ENCODE measurements at places on chromosomes 11 and 22.

GRCh38 chr22:46588279-46589140, 31.7 kb upstream of the GRAMD4 start:
- no peak for DNase-seq

- no peak for DNase-seq
Measured at GRCh38 chr11:106249617-106250239, 172.3 kb downstream of the AASDHPPT start.

DNA sequence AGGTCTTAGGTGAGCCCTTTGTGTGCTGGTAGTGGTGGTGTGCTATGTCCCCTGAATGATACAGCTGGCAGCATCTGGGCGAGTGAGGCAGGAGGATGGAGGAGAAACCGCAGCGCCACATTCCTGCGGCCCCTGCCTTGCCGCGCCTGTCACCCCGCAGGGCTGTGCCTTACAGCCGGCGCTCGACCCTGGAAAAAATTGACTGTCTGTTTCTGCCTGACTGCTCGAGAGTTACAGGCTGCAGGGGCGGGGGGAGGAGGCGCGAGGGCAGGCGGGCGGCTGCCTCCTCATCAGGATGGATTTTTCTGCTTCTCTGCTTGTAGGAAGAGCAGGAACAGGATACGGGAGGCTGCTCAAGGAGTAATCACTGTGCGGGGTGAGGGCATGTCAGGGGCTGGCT, 443.4 kb downstream of the MIAT start:
- peak; percentile 36 for DNase-seq

GRCh38 chr11:7994581-7995278, 7.6 kb downstream of the EIF3F start:
- DNase-seq: no peak

- no peak for DNase-seq
Measured at GRCh38 chr11:8025123-8025522, 38.0 kb downstream of the EIF3F start.

GRCh38 chr11:702462-703461, 3.3 kb upstream of the EPS8L2 start:
- DNase-seq: no peak

- no peak for DNase-seq
Measured at GRCh38 chr22:47202819-47203553, 440.5 kb downstream of the TBC1D22A start.

GRCh38 chr11:117819096-117820040, 5.2 kb downstream of the FXYD2 start:
- DNase-seq: peak; percentile 66

DNA sequence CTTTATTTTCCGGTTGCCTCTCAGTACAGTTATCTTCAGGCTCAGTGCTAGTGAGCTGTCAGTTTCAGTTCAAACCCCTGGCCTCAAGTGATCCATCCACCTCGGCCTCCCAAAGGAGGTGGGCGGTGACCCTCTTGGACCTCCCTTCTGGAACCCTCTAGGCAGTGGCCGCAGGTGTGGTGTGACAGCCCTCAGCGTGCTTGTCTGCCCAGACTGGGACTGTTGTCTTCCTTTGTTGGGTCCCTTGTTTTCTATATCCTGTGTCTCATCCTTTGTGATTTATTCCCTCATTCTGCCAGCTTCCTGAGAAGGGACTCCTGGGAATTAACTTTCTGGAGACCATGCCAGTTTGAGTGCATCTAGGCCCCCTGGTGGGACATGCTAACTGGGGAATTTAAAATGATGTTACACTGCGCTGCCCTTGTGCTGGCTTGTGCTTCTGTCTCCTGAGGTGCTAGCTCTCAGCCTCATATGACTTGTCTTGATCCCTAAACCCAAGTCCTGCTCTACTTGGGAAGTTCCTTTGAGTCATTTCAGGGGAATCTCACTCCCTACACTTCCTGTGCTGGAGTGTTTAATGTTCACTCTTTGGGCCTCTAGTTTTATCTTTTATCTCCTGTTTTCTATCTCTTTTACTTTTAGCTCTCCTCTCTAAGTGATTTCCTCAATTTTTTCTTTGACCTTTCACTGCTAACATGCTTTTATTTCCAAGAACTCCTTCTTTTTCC, 19.4 kb downstream of the MED15 start:
- no peak for DNase-seq

GRCh38 chr11:82791779-82792178, 58.1 kb upstream of the FAM181B start:
- DNase-seq: no peak

DNA sequence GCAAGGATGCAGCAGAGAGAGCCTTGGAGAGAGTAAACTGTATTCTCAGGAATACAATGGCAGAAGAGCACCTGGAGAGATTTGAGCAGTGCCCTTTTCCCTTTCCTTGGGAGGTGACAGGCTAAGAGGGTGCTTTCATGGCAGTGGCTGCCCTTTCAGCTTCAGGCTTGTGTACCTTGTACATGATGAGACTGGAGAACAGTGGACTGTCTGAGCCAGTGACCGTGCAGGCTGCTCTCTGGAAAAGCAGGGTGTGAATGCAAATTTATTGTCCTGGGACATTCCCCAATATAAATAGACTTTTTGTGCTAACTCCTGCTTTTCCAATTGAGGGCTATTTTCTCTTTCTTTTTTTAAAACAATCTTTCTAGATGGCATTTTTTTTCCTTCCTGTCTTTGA, 99.3 kb downstream of the TRIM44 start:
- no peak for DNase-seq

GRCh38 chr11:75779960-75780359, 11.4 kb downstream of the DGAT2 start:
- DNase-seq: no peak

GRCh38 chr11:65329478-65329877, 4.2 kb upstream of the DPF2 start:
- DNase-seq: no peak

DNA sequence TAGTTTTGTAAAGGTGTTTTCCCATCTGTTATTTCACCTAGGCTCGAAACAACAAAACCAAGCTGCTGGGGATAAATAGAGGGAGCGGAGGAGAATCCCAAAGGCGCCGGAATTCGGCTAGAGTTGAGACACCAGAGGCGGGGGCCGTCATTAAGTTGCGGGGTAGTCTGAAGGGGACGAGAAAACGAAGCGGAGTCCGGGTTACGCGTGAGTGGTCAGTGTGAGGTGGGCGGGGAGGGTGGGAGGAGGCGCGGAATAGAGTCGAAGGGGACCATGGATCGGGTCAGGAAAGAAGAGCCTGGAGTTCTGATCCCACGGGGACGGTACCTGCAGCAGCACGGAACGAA, 361 bp downstream of the SRPRA start:
- no peak for DNase-seq

DNA sequence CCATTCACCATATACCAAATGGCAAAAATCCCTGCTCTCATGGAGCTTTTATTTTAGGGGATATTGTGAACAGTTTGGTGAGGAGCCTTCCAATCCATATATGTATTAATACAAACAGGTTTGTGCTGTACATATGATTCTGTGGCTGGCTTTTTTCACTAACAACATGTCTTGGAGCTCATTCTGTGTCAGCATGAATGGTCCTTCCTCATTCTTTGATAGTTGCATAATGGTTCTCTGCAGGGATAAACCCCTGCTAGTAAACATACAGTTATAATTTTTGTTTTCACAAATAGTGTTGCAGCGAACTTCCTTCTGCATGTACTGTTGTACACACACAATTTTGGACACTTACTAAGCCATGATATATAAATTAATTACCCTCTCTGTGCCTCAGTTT, 8.3 kb downstream of the PRR5L start:
- DNase-seq: no peak

DNA sequence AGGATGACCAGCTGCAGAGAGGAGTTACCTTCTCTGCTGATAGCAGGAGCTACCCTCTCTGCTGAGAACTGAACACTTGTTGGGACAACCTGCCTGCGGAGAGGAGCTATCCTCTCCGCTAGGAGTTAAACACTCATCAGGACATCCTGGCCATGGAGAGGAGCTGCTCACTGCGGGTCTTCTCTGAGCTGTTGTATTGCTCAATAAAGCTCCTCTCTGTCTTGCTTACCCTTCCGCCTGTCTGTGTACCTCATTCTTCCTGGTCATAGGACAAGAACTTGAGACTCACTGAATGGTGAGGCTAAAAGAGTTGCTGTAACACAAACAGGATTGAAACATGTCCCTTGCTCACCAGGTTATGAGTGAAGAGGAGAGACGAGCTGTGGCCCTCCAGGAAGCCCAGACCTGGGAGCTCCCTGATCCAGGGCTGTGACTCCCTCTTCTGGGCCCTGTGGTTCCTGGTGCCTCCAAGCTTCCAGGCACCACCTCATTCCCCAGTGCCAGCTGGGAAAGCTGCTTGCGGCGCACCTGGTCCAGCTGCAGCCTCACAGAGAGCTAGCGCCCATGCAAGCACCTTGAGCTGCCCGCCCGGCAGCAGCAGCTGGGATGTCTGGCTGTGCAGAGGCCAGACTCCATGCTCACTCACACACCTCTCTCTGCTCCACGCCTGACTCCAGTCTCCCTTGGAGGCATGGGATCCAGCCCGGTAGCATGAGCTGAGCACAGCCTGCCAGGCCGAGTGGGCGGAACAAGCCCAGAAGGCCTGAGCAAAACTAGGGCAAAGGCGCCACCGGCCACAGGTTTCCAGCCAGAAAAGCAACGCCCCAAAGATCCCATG, 50.5 kb downstream of the RAB30 start:
- peak; percentile 45 for DNase-seq

- DNase-seq: no peak
Measured at GRCh38 chr11:64553554-64554201, 37.3 kb upstream of the SLC22A12 start.

- DNase-seq: no peak
Measured at GRCh38 chr11:65133724-65134123, 595 bp downstream of the SYVN1 start.

DNA sequence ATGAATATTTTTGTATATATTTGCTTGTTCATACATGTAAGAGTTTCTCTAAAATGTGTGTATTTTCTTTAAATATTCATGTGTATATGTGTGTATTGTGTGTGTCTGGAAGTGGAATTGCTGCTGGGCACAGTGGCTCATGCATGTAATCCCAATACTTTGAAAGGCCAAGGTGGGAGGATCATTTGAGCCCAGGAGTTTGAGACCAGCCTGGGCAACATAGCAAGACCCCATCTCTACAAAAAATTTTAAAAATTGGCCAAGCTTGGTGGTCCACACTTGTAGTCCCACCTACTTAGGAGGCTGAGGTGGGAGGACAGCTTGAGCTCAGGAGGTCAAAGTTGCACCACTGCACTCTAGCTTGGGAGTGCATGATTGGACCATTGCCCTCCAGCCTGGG, 4.7 kb upstream of the LGR4 start:
- no peak for DNase-seq

DNA sequence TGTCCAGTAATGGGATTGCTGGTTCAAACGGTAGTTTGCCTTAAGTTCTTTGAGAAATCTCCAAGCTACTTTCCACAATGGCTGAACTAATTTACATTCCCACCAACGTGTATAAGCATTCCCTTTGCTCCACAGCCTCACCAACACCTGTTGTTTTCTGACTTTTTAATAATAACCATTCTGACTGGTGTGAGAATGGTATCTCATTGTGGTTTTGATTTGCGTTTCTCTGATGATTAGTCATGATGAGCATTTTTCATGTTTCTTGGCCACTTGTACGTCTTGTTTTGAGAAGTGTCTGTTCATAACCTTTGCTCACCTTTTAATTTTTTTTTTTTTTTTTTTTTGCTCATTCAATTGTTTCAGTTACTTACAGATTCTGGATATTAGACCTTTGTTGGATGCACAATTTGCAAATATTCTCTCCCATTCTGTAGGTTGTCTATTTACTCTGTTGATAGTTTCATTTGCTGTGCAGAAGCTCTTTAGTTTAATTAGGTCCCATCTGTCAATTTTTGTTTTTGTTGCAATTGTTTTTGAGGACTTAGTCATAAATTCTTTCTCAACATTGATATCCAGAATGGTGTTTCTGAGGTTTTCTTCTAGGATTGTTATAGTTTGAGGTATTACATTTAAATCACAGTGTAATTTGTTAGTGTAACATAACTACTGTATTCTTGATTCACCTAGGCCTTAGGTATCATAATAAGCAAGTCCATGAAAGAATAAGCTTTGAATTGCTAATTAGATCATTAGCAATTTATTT, 33.0 kb downstream of the CCDC34 start:
- DNase-seq: no peak

- no peak for DNase-seq
Measured at GRCh38 chr11:73466643-73467042, 90.4 kb downstream of the RELT start.

GRCh38 chr11:48051217-48051830, 71.0 kb downstream of the PTPRJ start:
- no peak for DNase-seq

DNA sequence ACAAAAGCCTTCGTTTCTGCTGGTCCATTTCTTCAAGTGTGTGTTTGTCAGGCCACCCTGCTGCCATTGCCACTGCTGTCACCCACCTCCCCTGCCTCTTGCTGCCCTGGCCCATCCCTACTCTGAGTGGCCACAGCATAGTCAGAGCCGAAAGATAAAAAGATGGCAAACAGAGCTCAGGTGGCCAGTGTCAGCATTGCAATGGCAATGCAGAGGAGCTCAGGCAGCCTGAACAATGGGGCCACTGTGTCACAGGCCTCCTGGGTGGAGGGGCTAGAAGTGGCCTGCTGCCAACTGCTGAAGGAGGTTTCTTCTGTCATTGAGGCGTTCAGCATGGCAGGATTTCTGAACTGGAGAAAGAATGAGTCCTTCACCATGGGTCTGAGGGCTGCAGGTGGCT, 137.1 kb downstream of the CSNK2A3 start:
- DNase-seq: no peak

GRCh38 chr11:2258501-2259465, 11.6 kb downstream of the ASCL2 start:
- no peak for DNase-seq

GRCh38 chr11:92964471-92964870, 5.0 kb upstream of the MTNR1B start:
- no peak for DNase-seq

DNA sequence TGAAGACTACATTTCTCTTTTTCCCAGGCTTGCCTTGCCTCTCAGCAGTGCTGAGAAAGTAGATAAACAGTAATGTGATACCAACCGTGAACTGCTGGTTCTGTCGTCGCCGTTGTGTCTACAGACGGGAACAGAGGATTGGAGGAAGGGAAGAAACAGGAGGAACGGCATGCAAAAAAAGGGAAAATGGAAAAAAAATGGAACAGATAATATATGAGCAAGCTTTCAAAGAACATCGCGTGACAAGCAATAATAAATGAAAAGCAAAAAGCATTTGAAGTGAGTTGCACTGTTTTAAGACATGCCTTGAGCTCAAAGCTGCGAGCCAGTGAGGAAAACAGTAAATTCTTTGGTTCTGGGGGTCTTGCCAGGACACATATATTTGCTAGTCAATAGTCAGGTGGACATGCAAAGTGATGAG, 305.9 kb downstream of the CADM1 start:
- no peak for DNase-seq
